Stimulated activated CD8-positive, alpha-beta memory T cell treated with anti-CD3 and anti-CD28 coated beads, Interleukin-7, amount 100 ng/mL, for 48 hours (primary cell): ENCODE measurements at places on chromosomes 13 and 19.

DNA sequence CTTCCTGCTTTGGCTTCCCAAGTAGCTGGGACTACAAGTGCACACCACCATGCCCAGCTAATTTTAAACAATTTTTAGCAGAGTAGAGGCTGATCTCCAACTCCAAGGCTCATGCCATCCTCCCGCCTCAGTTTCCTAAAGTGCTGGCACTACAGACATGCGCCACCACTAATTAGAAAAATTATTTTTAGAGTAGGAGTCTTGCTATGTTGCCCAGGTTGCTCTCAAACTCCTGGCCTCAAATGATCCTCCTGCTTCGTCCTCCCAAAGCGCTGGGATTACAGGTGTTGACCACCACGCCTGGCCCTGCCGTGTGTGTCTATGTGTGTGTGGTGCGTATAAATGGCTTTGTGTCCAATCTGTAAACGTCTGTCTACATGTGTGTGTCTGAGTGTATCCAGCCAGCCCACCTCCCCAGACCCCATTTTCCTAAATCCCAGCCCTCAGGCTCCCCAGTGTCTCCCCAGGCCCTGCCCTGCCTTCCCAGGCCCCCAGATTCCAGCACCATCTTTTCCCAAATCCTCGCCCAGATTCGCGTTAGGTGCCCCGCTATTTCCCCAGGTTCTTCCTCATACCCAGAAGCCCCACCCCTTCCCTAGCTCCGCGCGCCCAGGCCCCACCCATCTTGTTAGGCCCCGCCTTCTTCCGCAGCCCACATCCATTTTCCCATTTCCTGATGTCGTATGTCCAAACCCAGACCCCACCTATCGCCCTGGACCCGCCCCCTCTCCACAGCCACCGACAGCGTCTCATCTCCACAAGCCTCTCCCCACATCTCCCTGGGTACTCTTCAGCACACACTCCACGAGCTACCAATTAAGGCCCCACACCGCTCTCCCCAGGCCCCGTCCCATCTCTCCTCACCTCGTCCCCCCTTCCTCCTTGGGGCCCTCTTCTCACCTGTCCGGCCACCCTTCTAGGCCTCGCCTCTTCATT is 24.9 kb downstream of the SLC8A2 start:
- no peak for DNase-seq

DNA sequence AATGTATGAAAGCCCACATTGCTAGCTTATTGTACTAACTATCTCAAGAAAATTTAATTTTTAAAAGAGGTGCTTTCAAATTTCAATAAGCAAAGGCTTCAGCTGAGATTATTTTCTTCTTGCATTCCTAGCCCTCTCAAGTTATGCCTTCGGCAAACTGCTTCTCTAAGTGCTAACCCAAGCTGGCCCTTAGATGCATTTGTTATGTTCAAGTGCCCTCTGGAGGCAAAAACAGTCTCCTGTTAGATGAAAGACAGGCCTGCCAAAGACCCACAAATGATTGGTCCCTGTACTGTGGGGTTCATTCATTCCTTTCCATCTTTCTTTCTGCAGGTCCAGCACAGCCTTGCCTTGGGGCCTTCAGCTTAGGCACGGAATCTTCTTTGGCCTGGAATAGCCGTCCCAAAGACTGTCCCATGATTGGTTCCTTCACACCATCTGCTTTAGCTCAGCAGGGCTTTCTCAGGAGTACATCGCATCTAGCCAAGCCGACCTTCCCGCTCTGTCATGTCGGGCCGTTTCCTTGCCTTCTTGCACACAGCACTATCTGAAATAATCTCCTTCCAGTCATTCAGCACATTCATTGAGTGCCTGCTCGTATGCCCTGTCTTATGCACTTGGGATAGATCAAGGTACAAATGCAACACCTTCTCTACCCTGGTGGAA is 26.4 kb upstream of the TPTE2 start:
- no peak for DNase-seq

DNA sequence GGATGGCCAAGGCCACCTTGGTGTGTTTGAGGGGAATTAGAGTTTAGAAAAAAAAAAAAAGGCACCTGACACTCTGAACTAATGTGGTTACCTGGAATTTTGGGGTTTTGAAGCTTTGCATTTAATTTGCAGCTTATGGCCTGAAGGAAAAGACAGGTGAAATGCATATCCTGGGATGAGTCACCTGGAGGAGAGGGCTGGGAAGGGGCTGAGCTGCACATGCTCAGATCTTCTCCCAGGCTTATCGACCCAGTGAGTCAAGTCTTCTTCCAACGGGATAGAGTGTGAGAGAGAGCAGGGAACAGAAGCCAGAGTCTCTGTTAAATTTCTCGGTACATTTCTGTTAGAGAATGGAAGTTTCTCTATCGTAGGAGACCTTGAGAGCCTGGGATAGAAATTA is 29.7 kb upstream of the ALOX5AP start:
- DNase-seq: no peak

GRCh38 chr19:17340302-17340870 is 3.0 kb downstream of the GTPBP3 start:
- DNase-seq: no peak

DNA sequence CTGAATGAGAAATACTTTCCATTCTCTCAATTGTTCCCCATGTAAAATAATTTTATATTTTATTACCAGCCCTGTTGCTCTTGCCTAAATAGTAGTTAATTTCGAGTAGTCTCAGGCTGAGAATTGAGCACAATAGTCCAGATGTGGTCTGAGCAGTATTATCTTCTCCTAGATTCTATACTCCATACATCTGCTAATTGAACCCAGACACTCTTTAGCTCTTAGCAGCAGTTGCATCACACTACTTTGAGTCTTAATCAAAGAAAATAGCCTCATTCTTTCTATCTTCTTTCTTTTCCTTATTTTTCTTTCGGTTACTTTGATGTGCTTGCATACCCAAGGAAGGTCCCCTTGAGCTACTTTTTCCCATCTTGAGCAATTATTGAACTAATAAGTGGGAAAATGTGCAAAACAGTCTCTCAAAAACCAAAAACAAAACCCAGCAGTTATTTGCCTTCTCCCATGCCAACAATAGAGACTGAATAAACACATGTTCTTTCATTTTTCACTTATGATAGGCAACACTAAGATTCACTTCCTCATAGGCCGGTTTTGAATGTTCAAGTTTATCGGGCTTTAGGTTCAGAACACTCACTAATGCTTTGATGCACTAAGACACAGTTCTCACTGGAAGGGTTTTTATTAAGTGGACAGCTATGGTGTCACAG is 204.5 kb downstream of the POU4F1 start:
- DNase-seq: no peak

- DNase-seq: no peak
Measured at GRCh38 chr13:100954430-100955305, 280.1 kb upstream of the TMTC4 start.

DNA sequence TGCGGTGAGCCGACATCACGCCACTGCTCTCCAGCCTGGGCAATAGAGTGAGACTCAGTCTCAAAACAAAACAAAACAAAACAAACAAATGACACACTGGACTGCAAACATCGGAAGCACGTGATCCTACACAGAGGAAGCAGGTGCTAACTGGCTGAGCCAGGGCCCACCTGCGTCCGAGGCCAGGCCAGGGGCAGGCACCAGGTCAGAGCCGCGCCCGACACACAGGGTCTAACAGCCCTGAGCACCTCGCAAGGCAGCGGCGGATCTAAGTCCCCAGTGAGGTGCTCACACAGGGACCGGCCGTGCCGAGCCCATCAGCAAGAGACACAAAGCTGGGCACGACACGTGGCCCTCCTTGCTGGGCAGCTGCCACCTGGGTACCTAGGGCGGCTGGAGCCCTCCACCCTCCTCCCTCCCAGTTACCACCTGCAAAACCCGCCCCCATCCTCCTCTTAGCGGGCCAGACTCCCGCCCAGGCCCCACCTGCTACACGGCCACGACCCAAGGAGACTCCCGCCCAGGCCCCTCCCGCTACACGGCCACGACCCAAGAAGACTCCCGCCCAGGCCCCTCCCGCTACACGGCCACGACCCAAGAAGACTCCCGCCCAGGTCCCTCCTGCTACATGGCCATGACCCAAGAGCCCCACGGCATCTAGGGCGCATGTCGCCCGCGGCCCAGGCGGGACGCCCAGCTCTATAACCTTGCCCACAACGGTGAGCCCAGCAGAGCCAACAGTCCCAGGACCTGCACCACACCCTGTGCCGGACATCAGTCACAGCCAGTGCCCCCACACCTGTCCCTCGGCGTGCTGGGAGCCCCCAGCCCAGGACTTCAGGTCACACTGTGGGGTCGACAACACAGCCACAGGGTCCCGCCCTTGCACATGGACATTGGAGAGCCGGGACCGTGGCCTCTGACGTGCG is 15.6 kb downstream of the AP3D1 start:
- DNase-seq: no peak

DNA sequence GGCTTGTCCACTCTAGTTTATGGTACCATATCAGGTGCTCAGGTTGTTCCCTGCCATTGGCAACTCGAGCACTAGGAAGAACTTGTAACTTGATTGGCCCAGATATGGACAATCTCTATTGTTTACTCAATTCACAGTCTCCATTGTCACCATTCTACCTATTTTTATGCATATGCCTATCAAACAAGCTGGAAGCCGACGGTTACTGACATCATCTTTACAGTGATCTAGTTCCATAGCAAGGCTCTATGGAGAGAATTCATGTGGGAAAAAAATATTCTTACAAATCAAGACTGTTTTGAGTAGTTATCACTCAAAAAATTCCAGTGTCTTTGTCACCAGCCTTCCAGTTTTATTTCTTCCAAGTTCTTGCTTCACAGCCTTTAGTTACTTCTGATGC is 1006.2 kb upstream of the PRR20A start:
- DNase-seq: no peak

- no peak for DNase-seq
Measured at GRCh38 chr13:111913761-111914140, 153.2 kb upstream of the SOX1 start.
